ENCODE measurements at places on chromosomes 3 and 15. TPM values are rescaled to one million over a fixed set of nuclear protein-coding genes. Genes with fewer than 3 reads are reported as not detected.

DNA sequence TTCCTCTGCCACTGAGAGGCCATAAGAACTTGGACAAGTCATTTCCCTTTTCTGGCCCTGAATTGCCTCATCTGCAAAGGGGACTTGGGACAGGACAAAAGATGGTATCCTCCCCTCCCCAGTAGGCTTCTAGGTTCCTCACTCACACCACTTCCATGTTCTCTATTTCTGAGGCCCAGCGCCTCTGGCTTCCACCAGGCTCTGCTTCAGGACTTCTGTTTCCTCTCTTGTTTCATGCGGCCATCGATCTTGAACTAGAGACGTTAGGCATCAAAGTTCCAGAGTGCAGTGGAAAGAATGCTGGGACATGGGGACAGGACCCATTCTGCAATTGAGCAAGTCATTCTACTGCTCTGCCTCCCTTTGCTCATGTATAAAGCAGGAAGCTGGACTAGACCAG is 1.7 kb downstream of the TM4SF4 start:
- no peak for DNase-seq

DNA sequence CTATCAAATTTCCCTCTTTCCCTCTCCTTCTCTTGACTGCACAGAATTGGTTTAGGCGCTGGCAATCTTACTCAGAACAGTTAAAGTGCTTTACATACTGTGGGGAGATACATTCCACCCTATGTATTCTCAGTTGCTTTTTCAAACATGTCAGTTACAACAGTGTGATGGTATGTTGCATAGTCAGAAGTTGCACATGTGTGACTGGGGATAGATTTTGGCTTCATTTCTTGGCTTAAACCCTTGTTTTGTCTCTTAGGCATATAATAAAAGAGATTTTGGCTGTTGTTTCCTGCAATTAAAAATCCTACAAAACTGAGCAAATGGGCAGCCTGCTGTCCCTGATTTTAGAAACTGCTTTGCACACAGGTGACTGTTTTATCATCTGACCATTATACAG is 86.7 kb downstream of the PIK3R4 start:
- no peak for DNase-seq

DNA sequence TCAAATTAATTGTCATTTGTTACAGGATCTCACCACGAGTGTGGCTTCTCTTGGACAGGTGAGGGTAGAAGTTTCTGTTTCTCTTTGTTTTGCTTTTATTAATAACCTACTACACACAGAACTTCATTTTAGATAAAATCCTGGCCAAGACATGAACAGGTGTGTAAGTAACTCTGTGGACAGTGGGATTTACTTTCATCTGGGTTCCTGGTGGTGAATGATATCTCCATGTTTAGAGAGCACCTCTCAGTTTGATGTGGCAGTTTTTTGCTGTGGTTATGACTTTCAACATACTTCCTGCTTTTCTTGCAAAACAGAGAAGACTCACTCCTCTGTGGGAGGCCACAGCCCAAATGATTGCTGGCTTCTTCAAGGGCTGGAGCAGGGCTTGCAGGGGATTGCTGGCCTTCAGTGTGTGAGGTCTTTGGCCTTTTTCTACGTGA is 71.1 kb upstream of the XCR1 start:
- peak; percentile 82 for DNase-seq

DNA sequence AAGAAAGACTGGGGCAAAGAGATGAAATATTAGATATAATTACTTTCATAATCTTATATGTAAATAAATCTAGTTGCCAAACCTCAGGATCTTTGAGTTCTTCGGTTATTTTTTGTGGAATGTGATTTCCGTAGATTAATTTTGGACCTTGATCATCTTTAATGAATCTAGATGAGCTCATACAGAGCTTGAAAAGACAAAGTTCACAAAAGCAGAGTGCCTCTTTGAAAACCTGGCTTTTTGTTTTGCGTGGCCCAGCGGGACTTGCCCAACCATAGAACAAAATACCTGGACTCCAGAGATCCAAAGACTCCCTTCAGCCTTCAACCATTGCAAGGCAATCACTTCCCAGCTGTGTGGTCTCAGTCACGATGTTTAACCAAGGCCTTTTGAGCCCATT is 54.8 kb upstream of the CHST2 start:
- DNase-seq: no peak

DNA sequence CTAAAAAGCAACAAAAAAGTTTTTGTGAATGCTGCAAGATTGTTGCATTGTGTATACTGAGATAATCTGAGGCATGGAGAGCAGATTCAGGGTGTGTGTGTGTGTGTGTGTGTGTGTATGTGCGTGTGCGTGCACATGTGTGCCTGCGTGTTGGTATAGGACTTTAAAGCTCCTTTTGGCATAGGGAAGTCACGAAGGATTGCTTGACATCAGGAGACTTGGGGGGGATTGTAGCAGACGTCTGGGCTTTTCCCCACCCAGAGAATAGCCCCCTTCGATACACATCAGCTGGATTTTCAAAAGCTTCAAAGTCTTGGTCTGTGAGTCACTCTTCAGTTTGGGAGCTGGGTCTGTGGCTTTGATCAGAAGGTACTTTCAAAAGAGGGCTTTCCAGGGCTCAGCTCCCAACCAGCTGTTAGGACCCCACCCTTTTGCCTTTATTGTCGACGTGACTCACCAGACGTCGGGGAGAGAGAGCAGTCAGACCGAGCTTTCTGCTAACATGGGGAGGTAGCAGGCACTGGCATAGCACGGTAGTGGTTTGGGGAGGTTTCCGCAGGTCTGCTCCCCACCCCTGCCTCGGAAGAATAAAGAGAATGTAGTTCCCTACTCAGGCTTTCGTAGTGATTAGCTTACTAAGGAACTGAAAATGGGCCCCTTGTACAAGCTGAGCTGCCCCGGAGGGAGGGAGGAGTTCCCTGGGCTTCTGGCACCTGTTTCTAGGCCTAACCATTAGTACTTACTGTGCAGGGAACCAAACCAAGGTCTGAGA is 4.7 kb downstream of the BHLHE40 start:
- no peak for DNase-seq

GRCh38 chr3:139935866-139936817 is 1.2 kb downstream of the CLSTN2 start:
- peak; percentile 40 for DNase-seq

CMTM8 gene
- 0.14 TPM for total RNA-seq

DNA sequence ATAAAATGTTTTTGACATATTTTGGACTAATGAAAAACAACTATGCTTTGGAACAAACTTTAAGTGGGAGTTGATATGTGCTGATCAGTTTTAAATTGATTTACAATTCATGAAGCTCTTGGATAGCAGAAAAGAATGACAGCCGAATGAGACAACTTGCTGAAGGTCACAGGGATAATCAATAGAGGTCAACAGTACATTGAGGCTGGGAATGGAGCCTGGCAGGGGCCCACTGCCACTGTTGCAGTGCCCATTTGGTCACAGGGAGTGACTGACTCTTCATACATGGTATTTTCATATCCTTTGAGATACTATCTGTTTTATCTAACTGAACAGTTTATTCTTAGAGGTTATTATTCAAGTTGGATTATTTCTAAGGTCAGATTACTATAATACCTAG is 58.7 kb upstream of the EIF5A2 start:
- no peak for DNase-seq

DNA sequence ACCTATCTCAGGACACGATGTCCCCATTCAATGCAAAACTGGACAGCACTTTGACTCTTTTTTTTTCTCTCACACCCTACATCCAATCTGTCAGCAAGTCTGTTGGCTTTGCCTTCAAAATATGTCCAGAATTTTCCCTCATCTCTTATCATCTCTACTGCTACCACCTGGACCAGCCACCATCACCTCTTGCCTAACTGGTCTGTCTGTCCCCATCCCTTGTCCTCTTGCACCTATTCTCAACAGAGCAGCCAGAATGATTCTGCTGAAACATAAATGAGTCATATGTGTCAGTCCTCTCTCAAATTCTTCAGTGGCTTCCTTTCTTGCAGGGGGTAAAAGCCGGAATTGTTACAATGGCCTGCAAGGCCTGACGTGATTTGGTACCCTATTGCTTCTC is 105.8 kb downstream of the CYP19A1 start:
- DNase-seq: no peak

- no peak for DNase-seq
Measured at GRCh38 chr15:41492597-41493204, 973 bp upstream of the ITPKA start.

GRCh38 chr15:74800559-74801094 is 12.0 kb upstream of the LMAN1L start:
- no peak for DNase-seq

ZBTB47 gene
- total RNA-seq: 0.07 TPM

DNA sequence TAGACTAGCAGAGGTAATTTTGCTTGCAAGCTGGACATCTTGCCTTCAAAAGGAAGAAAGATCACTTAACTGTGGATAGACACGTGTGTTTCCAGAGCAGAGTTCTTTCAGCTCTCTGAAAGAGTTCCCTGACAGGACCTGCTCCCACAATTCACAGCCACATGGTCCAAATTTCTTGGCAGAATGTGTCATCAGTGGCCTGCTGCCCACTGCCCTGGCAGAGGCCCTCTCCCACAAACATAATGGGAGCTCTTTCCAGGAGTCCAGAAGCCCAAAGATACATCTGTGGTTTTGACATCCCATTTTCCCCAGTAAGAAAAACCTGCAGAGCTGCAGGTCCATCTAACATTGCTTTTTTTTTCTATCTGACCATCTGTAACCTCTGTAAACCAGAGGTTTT is 48.3 kb downstream of the SERPINI1 start:
- no peak for DNase-seq

PGBD4 gene
- 5.2 TPM for total RNA-seq

- peak; percentile 64 for DNase-seq
Measured at GRCh38 chr3:124923833-124924232, 10.7 kb downstream of the MUC13 start.

DNA sequence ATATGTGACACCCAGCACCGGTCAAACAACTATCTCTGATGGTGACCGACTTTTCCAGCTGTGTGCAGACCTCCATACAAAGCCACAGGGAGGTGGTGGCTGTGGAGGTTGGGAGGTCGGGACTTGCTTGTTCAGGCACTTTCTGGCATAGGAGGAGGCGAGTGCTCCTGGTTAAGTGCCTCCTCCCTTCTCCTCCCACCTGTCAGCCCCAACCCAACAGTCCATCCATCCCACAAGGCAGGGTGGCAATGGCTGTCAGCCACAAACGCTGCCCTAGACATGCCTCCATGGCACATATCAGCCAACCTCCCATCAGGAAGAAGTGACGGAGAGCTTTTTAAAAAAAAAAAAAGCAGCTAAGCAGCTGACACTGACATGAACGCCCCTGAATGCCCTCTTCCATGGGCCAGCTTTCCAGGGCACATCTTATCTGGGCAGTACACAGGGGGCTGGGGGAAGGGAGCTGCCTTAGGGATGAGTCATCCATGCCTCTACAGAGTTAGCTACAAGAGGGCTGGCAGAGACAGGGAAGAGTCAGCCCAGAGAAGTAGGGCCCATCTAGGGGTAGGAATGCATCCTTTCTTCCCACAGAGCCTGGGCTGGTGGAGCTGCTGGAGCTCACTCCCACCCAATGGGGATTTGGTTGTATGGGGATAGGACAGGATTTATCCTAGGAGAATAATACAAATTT is 41.2 kb downstream of the CCDC12 start:
- DNase-seq: no peak

DNA sequence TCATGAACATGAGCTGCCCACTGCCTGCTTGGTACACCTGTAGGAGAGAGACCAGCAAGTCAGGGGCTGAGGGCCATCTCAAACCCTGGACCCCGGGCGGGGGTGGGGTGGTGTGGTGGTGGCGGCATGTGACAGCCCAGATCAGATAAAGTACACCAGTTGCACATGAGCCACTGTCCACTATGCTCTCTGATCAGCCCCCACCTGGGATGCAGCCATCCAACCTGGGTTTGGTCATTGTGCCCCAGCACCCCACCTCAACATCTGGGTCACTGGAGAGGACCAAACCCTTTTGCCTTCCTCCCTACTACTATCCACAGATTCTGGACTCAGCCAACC is 3.0 kb upstream of the NCKIPSD start:
- no peak for DNase-seq

- peak; percentile 73 for DNase-seq
Measured at GRCh38 chr15:66698318-66698961, 3.6 kb upstream of the SMAD6 start.

DNA sequence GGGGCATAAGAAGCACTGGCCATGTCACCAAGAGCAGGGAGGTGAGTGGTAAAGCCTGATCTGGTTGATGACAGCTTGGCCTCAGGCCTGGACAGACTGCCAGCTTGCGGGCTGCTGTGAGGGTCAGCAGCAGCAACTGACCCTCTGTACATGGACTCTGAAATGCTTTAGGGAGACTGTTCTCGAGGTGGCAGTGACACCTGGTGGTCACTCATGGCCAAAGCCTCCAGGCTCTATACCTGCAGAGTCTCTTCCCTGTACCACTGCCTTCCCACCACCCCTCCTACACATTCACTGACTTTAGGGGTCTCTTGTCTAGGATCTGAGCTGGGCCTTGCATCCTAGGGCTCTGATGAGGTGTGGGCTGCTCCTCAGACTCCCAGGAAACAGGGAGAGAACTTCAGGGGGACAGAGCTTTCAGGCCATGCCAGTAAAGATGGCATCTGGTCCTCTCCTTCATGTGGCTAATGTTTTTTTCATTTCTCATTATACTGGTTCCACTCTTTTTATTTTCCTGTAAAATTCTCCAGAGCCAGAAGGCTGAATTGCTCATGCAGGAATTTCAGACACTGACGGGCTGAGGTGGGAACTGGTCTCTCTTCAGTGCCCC is 17.2 kb upstream of the TIMP4 start:
- peak; percentile 64 for DNase-seq

FAM43A gene
- 80.7 TPM for total RNA-seq

ZDHHC23 gene
- total RNA-seq: 35.6 TPM

DNA sequence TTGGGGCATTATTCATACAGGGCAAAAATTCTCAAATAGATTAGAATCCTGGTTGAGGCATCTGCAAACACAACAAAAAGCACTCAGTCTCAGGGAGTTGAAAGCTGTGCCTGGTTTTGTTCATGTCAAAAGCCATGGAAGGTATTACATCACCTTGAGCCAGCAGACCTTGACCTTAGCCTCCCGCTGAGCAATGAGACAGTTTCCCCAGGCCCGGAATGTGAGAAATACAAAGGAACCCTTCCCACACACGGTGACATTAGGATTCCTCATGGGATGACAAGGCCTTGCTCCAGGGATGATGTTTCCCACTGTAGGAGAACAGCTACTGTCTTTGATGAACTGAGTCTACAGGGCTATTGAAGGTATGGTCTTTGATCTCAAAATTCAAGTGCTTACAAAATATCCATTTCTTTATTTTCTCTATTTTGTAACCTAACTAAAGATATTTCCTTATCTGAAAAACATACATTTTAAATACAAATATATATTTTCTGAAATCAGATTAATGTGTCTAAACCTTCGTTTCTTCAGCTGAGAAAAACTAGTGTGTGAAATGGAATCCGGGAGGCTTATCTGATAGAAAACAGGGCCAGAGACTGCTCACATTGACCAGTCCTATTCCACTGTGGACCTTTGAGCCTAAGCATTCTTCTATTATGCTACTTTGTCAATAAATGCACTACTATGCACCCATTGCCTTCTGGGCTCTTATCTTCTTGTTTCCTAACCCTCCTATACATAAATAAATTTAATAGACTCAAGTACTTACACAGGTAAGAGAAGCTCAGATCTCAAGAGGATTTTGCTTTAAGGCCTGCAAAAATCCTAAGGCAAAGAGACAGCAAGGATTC is 298.2 kb downstream of the KBTBD8 start:
- no peak for DNase-seq

SLC35G2 gene
- total RNA-seq: 17.0 TPM

GRCh38 chr3:182683453-182683852 is 109.9 kb upstream of the ATP11B start:
- peak; percentile 86 for DNase-seq

GRCh38 chr3:193574488-193575070 is 18.4 kb upstream of the OPA1 start:
- DNase-seq: no peak

GPR156 gene
- not detected for total RNA-seq

- DNase-seq: no peak
Measured at GRCh38 chr3:79930196-79930595, 162.4 kb upstream of the ROBO1 start.
